ENCODE measurements at places on chromosomes 4 and X.

- no peak for DNase-seq
These were observed 34.5 kb upstream of the ALG13 start for GRCh38 chrX:111646515-111646914.

GRCh38 chr4:159178979-159179969 lies 76.4 kb downstream of the RAPGEF2 start:
- no peak for DNase-seq

GRCh38 chr4:174665799-174666198 lies 143.5 kb upstream of the HPGD start:
- DNase-seq = no peak

- DNase-seq = no peak
These were observed 2.9 kb downstream of the TEC start for GRCh38 chr4:48266781-48267180.

DNA sequence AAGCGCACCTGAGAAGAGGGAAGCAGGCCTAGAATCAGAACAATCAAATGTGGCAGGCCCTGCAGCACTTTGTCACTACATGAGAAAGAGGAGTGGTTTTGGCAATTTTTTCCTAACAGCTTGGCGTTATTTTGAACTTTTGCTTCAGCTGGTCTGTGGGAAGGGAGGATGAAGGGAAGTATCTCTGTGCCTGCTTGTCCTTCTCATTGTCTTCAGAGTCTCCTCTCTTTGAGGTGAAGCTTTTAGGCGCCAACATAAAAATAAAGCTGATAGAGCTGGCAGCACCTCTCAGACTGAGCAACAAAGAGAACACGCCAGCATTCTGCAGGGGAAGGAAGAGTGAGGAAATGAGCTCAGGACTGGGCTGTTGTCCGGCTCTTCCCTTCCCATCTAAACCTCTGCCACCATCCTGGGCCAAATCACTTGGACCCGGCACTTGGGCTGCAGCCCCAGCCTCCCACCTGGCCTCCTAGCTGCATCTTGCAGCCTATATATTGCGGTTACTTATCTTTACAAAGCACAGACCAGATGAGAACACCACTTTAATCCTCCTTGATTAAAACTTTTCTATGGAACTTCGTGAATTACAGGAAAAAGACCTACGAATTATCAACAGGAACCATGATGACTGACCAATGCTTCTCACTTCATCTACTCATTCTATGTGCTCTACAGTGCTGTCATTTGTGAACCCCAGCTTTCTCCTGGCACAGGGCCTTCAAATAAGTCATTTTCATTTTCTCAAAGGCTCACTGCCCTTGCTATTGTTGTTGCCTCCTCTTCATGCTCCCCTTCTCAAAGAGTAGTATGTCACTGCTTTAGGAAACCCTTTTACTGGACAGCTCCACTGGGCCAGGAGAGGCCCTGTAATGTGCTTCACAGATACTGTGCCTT lies 476.4 kb upstream of the HS3ST1 start:
- no peak for DNase-seq

Measured in NCI-H1694 (cell line).